ENCODE measurements at places on chromosomes 3 and 15.

DNA sequence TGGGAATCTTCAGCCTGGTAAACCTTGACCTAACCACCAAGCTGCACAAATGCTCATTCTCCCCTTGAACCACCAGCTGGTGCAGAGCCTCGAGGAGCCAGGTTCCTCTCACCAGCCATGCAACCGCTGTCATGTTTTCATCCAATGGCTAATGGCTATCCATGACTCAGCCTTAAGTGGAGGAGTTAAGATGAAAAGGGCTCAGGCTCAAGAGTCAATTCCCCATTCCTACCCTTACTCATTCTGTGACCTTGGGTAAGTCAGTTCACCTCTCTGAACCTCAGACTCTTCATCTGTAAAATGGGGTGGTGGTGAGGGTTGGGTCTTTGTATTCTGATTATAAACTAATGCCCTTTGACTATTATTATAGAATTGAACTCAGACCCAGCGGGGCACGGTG, 515.6 kb downstream of the SHQ1 start:
- DNase-seq = no peak

DNA sequence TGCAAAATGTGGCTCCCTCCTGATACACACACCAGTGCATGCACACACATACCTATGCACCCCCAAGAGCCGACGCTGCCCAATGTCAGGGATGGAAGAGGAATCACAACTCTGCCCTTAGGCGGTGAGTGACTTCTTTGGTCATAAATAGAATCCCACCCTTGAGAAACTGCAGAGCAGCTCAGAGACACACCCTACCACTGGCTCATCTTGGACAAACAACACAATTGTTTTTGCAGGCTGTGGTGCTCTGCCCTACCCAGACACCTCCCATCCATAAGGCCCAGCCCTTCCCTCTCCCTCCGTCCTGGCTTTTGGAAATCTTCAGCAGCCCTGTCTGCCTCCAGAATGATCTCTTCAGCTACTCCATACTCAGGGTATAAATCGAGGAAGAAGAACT, 73.8 kb upstream of the HRH1 start:
- no peak for DNase-seq

DNA sequence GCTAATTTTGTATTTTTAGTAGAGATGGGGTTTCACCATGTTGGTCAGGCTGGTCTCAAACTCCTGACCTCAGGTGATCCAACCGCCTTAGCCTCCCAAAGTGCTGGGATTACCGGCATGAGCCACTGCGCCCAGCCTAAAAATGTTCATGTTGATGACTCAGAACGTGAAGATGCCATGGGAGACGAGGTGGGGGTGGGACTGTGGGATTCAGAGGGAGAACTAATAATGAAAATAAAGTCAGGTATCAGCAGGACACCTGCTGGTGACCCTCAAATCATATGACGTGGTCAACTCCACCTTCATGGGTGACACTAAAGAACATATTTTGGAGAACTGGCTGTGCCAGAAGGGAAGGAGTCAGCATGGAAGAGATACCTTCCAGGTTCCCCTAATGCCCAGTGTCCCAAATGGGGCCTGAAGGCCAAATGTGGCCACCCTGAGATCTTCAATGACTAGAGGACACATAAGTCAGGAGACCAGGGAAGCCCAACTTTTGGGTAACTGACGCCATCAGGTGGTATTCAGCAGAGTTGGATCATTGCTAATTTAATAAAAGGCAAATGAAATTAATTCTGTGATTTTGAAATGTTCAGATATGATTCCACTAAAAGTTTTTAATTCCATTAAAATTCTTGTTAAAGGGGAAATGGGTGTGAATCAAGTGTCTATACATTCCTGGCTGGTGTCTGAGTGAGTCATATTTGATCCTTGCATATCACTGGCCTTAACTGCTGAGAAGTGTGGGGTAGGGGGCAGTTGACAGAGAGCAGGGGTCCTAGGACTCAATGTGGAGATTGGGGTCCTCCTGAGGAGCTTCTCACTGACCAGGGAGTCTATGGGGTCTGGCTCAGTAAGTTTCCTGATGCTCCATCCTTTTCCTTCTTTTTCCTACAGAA, 88.6 kb upstream of the GSK3B start:
- no peak for DNase-seq

GRCh38 chr15:87144775-87145174, 1065.1 kb downstream of the AGBL1 start:
- no peak for DNase-seq

- DNase-seq = no peak
Measured at GRCh38 chr15:101192081-101192480, 59.8 kb downstream of the CHSY1 start.

- no peak for DNase-seq
Measured at GRCh38 chr3:60188803-60189202, 1062.4 kb downstream of the FHIT start.

- peak; percentile 96 for DNase-seq
Measured at GRCh38 chr3:196609343-196609775, 30.1 kb upstream of the NRROS start.

- DNase-seq = no peak
Measured at GRCh38 chr15:28914483-28915023, 28.8 kb downstream of the APBA2 start.

GRCh38 chr3:138186221-138186620, 880 bp upstream of the ARMC8 start:
- DNase-seq = no peak

- DNase-seq = peak; percentile 21
Measured at GRCh38 chr3:187066228-187066995, 72.9 kb downstream of the RPL39L start.

DNA sequence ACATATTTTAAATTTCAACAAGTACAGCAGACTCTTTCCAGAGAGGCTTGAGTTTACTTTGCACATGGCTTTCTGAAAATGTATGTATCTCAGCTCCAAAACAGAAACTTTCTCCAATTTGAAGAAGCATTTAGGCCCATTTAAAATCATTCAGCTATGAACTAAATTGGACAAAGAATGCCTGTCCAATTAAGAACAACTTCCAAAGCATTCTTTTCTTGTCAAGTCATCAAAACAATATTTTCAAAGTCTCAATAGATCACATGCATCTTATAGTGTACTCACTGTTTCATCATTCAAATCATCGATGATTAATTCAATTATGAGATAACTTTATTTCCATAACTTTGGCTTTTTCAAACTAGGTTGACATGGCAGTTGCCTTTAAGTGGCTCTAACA, 95.2 kb downstream of the KBTBD8 start:
- DNase-seq = no peak

- peak; percentile 28 for DNase-seq
Measured at GRCh38 chr3:63912768-63913588, 795 bp upstream of the SCAANT1 start.

DNA sequence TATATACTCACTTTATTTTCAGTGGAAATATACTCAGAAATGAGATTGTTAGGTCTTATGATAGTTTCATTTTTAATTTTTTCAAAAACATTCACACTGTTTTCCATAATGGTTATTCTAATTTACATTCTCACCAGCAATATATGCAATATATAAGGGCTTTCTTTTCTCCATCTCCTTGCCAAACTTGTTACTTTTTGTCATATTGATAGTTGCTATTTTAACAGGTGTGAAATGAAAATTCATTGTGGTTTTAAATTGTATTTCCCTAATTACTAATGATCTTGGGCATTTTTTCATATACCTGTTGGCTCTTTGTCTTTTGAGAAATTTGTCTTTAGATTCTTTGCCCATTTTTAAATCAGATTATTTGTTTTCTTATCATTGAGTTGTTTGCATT, 325.2 kb downstream of the DIPK2A start:
- DNase-seq = no peak

- DNase-seq = no peak
Measured at GRCh38 chr15:34804113-34804512, 8.8 kb upstream of the ACTC1 start.

DNA sequence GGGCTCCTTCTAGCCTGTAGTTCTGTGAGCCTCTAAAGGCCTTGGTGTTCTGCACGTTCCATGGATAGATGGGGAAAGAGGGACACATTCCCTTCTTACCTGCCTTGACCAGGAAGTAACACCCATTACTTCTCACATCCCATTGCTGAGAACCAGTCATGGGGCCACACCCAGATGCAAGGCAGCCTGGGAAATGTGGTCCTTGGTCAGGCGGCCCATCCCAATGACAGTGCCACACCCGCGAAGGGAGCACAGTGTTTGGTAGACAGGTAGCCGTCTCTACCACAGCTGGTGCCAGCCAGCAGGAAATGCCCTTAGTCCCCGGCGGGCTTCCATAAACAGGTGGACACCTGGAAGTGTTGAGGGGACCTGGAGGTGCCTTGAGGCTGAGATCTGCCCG, 23.2 kb upstream of the LCTL start:
- DNase-seq = no peak

GRCh38 chr15:94258246-94258645, 26.9 kb downstream of the MCTP2 start:
- no peak for DNase-seq

DNA sequence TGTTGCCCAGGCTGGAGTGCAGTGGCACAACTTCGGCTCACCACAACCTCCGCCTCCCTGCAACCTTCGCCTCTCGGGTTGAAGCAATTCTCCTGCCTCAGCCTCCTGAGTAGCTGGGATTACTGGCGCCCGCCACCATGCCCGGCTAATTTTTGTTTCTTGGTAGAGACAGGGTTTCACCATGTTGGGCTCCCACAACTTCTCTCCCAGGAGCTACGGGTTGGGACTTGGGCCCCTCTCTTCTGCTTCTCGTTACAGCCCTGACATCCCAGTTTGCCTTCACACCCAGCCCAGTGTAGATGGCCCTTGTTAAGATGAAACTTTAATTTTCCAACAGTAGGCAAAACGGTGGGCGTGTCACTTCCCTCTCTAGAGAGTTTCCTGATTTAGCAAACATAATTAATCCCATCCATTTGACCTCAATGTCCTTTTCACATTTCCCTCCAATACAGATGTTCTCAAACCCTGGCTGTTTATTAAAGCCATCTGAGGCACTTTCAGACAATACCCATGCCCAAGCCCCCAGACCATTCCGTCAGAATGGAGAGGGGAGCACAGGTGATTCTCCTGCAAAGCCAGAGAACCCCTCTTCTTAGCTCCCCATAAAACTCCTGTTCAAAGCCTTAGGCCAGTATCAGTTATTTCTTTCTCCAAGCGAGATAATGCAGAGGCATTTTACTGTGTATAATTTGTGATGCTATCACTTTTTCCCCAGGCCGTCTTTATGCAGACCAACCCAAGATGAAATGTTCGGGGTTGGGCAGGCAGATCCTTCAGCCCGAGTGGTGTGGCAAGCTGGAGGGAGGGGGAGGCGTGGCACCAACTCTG, 245.7 kb downstream of the XXYLT1 start:
- no peak for DNase-seq

DNA sequence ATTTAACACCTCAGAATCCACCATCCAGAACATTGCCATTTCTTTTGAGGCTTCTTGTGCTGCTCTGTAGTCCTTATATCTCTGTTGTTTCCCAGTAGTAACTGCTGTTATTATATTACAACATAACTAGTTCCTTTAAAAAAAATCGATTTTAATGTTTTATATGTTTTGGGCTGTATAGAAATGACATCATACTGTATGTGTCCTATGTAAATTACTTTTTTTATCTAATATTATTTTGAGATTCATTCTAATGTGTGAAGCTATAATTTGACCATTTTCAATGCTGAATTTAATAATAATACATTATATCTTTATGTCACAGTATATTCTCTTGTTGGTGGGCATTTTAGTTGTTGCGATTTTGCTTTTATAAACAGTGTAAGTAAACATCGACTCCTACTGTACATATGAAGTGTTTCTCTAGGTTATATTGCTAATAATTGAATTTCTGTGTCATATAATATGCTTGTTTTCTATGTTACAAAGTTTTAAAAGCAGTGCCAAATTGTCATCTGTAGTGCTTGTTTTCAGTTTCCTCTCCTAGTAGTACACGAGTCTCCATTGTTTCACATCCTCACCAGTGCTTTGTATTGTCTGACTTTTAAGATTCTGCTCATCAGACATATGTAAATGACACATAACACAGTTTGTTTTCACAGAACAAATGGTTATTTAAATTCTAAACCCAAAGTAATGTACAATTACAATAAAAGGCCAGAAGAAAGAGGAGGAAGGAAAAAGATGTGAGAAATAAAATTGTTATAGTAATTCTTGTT, 172.0 kb upstream of the LRRFIP2 start:
- DNase-seq = no peak

GRCh38 chr3:3309887-3310286, 130.4 kb upstream of the CRBN start:
- DNase-seq = no peak

- no peak for DNase-seq
Measured at GRCh38 chr3:128740621-128741020, 14.6 kb downstream of the RAB7A start.

GRCh38 chr3:79761441-79761840, 6.4 kb downstream of the ROBO1 start:
- no peak for DNase-seq

DNA sequence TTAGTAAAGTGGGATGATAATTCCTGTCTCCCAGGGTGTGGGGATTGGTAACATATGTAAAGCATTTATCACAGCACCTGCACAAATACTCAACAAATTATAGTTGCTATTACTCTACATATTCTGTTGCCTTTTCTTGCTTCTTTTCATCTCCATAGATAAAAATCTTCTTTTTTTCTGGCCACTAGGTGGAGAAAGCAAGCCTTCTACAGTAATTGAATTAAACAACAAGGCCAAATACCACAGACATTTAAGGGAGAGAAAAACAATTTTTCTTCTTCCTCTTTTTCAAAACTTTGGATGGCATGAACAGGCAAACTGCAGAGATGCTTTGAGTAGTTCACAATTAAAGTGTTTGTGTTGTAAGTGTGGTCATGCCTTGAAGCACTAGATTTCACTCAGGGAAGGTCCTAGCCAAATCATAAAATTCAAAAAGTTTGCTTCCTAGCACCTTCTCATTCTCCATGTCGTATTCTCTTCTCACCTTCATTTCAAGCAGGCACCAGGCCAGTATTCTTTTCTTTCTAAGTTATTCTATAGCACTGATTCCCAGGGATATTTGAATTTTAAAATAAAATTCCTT, 493.4 kb upstream of the TGFBR2 start:
- DNase-seq = no peak

- no peak for DNase-seq
Measured at GRCh38 chr3:173553635-173554280, 156.2 kb downstream of the NLGN1 start.

- no peak for DNase-seq
Measured at GRCh38 chr15:87099916-87100315, 1020.2 kb downstream of the AGBL1 start.

DNA sequence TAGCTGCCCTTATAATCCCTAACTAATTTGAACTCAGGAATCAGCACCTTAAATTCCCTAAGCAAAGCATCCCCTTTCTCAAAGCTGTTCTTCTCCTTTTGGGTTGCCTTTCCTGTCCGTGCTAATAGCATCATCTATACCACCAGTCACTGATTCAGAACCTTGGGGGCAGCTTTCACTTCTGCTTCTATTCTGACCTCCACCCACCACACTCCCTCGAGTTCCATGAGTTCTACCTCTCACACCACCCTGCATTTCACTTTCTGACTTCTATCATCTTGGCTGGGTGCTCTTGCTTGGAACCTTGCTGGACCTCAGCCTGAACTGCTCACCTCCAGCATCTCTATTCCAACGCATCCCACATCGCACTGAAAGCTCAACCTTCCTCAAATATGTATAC, 55.4 kb upstream of the KCNMB2 start:
- DNase-seq = no peak

Data from stimulated activated CD4-positive, alpha-beta T cell treated with anti-CD3 and anti-CD28 coated beads, TNF-alpha, amount 100 ng/mL, for 48 hours (primary cell).